ENCODE measurements at places on chromosomes 7 and 10.

GRCh38 chr10:69181433-69181832 is 1.4 kb downstream of the SUPV3L1 start:
- DNase-seq = no peak

- DNase-seq = no peak
Observed at GRCh38 chr10:69934768-69935167, 117.9 kb upstream of the MACROH2A2 start.

DNA sequence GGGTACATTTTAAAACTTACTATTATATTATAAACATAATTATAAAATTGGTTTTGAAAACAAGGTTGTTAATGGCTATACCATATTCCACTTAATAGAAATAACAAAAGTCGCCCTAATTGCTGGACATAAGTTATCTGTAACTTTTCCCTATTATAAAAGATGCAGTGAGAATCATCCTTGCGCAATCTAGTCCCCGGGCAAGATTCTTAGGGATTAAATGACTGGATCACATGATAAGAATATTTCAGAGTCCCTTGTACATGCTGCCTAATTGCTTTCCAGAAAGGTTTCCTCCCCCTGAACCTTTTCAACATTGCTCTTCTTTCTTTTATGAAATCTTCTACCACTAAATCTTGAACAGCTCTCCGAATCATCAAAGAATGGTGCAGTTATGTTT is 479.8 kb upstream of the MKI67 start:
- no peak for DNase-seq

GRCh38 chr7:155811560-155811894 is 736 bp downstream of the SHH start:
- DNase-seq = no peak

GRCh38 chr10:35184527-35185171 is 58.0 kb downstream of the CREM start:
- no peak for DNase-seq

- DNase-seq = no peak
Observed at GRCh38 chr7:142455392-142455791, 197.5 kb upstream of the PRSS58 start.

- no peak for DNase-seq
Observed at GRCh38 chr7:157630301-157630853, 293.6 kb downstream of the DNAJB6 start.

DNA sequence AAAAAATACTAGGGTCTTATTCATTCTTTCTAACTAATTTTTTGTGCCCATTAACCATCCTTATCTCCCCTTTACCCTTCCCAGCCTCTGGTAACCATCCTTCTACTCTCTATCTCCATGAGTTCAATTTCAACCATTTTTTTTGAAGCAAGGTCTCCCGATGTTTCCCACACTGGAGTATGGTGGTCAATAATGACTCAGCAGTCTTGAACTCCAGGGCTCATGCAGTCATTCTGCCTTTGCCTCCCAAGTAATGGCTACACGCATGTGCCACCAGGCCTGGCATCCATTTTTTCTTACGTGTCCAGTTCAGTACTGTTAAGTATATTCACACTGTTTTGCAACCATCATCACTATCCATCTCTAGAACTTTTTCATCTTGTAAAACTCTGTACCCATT is 60.4 kb downstream of the CYTH3 start:
- DNase-seq = no peak

DNA sequence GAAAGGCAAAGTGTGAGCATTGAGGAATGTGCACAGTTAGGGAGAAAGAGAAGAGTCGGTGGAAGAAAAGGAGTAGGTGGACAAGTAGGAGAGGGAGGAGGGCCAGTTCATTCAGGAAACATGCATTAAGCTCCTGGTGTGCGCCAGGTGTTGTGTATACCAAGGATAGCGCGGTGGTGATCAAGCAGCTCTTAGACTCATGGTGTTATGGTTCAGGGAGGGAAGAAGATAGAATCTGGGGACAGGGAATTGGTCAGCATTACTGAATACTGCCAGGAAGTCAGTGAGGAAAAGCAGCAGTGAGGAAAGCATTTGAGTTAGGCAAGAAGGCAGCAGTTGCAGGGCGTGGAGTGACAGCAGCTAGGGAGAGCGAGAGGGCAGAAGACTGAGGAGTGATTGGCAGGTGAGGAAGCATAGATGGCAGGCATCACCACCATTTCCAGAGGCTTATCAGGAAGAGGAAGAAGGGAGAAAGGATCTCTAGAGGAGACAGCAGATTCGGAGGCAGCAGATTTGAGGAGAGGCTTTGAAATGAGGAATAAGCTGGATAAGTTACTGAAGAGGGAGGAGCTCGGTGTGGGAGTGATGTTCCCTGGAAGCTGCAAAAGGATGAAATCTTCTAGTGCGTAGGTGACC is 265.6 kb downstream of the GFRA1 start:
- DNase-seq = no peak

DNA sequence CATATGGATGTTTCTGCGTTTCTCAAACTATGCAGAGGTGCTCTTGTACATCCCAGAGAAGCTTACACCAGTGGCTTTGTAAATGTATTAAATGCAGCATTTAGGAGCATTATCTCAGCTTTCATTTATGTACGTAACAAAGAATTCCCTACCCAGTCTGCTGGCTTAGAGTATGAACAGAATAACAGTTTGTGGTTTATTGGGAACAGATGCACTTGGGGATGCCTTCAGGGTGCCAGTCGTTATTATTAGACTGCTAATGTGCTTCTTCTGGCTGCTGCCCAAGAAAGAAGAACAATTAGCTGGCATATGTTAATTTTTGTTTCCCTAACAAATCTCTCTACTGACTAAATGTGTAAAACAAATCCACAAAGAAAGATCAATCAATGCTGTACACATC is 241.9 kb downstream of the FOXP2 start:
- DNase-seq = no peak

DNA sequence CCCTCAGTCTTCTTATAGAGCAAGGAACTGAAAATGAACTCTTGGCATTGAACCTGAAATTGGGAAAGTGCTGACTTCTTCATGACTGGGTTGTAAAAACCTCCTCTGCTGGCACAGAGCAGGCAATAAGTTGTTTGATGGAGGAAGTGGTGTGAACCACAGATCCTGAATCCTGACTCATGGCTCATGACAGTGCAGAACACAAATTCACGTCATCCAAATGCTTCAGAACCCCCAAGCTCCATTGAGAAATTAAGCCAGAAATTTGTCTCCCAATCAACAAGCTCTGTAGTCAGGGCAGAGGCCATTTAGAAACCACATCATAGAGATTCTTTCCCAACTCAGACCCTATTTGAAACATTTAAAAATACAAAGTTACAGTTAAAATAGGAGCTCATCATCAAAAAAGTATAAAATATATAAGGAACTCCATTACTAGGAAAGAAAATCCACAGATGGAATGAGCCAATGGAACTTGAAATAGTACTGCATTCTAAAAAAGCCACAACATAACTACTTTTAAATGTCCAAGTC is 10.3 kb upstream of the STK17A start:
- DNase-seq = no peak

GRCh38 chr10:70477661-70478162 is 855 bp upstream of the PALD1 start:
- peak; percentile 75 for DNase-seq

DNA sequence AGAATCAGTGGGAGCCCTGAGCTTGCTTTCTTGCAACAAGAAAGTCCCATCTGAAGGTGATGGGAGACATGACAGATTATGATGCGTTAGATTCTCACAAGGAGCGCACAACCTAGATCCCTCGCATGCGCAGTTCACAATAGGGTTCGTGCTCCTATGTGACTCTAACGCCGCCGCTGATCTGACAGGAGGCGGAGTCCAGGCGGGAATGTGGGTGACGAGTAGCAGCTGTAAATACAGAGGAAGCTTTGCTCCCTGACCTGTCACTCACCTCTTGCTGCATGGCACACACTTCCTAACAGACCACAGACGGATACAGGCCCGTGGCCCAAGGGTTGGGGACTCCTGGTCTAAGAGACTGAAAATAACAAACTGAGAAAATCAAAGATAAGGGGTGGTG is 1163.4 kb upstream of the AUTS2 start:
- DNase-seq = no peak

DNA sequence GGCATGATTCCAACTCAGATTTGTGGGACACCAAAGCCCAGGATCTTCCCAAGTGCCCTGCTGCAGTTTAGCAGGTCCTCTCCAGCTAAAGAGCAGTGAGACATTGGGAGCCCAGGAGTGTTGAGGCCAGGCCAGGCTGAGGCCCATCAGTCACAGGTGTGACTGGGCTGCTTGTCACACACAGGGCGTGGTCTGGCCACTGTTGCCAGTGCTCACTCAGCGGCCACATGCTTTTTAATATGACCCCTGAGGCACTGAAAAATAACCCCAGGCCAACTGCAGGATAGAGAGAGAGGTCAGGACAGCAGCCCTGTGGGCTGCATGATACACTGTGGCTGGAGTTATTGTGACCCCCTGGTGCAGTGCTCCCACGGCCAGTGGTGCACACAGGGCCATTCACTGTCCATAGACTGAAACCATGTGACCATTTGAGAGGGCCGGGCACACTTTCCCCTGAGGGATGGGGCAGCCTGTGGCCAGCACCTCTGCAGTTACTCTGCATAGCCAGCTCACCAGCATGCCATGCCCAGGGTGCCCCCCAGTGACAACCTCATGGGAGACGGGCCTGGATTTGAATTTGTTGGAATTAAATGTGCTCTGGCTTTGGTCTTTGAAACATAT is 4.2 kb downstream of the GDF2 start:
- no peak for DNase-seq

GRCh38 chr7:23532490-23533237 is 883 bp upstream of the TRA2A start:
- no peak for DNase-seq

DNA sequence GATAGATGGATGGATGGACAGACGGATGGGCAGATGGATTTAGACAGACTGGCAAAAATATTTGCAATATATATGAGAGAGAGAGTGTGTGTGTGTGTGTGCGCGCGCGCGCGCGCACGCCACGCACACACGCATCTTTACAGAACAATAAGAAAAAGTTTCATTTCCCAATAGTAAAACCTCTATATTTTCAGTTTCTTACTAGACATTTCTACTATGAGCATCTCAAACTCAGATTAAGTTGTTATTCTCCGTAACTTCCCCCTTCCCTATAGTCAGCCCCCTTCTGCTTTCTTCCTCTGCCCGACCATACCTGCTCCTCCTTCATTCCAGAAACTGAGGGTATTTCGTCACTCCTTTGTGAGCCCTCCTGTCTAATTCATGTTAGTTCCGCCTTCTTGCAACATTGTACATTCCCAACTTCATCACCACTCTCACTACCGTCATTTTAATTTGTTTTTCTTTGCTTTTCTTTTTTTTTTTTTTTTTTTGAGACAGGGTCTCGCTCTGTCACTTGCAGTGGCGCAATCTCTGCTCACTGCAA is 154.4 kb upstream of the SH2B2 start:
- no peak for DNase-seq

- no peak for DNase-seq
Observed at GRCh38 chr7:106747804-106748203, 86.8 kb upstream of the CCDC71L start.

DNA sequence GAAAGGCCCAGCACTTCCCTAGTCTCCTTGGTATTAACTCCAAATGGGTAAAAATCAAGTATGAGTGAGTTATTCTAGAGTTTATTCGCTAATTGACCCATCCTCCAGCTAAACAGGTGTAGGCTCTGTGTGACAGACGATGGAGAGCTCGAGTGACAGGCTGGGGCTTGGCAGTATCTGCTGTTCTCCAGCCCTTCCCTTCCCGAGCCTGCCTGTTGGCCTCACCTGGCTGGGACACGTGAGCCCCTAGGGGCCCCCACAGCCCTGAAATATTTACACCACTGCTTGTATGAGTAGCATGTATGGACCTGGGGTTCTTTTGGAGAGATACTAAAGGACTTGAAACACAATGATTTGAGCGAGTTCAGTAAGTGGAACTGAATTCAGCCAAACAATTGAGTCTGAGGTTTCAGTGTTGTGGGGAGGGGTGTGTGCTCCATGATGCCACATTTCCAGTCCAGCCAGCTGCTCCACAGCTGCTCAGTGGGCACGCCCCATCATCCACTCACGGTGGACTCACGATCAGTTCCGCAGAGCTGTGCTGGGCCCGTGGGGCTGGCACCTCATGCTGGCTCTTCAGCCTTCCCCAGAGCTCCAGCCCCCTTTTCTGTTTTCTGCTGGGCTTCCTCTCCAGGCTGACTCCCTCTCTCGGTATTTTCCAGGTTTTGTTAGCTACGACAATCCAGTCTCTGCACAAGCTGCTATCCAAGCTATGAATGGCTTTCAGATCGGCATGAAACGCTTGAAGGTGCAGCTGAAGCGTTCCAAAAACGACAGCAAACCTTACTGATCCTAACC is 283.0 kb downstream of the USP6NL start:
- no peak for DNase-seq

DNA sequence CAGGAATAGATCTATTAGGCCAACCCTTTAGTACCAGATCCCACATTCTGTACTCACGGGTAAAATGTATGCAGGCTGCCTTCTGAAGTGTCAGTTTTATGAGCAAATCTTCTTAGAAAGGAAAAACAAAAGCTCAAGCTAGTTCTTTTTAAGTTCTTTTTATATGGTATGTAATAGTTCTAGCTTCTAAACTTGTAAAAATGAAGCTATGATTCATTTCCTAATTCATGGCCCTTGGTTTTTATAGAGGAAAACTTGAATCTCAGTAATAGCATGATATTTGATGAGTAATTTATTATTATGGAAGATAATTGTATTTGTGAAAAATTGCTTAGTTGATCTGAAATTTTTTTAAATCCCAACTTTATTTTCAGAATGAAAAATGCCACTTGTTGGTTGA is 54.3 kb downstream of the SLK start:
- DNase-seq = no peak

DNA sequence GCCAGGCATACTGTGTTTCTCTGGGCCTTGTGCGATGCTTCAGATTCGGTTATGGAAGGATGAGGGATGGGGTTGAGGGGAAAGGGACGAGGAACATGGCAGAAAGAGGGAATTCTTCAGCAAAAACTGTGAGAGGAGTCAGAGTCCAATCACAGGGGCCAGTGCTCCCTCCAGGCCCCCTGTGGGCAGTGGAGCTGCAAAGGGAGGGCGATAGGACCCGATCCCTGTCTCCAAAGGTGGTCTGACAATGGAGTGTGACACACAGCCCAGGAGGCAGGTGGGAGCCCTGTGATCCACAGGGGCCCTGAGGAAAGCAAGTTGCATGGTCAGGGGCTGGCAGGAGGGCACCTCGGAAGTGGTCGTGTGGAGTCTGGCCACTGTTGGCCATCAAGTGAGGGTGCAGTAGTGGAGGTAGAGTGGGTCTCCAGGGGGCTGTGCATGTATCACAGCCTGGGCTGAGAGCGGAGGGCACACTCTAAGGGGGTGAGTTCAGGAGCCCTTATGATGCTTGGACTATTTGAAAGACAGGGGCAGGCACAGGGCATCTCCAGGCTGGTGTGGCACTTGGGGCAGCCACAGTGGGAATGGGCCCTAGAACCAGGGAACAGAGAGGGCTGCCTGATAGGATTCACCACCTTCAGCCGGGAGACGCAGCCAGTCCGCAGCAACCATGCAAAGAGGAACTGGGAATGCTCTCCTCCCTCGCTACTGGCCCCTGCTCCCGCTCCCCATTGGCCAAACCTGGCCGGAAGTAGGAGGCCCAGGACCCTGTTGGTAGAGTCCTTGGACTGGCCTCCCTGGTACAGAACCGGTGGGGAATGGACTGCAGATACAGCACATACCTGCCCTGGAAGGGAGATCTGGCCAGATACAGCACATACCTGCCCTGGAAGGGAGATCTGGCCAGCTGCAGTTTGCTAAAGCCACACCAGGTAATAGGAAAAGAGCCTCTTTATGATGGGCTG is 115.9 kb downstream of the ADCY1 start:
- DNase-seq = no peak

GRCh38 chr10:29007748-29008610 is 280.9 kb upstream of the LYZL1 start:
- DNase-seq = no peak

Data from activated naive CD8-positive, alpha-beta T cell treated with anti-CD3 and anti-CD28 coated beads, Interleukin-2, amount 50 U/mL, for 24 hours (primary cell).